Hypothalamus (tissue), 51 donors: ENCODE measurements at places on chromosomes 11 and 22.

DNA sequence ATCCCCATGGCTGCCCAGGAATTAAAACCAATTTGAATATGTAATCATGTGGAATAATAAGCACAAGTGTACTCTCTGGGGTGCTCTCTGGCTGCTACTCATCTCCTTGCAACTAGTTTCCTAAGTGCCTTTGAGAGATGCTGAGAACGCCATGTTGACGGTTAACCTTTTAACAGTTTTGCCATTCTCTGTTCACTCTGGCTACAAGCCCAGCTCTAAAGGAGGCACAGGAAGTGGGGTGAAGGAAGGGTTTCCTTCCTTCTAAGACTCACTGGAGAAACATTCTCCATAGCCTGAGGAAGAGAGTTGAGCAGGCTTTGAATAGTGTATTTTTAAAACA, 122.0 kb upstream of the ZC3H12C start:
- DNase-seq, result no peak

- DNase-seq, result no peak
Observed at GRCh38 chr11:106468086-106468485, 390.6 kb downstream of the AASDHPPT start.

DNA sequence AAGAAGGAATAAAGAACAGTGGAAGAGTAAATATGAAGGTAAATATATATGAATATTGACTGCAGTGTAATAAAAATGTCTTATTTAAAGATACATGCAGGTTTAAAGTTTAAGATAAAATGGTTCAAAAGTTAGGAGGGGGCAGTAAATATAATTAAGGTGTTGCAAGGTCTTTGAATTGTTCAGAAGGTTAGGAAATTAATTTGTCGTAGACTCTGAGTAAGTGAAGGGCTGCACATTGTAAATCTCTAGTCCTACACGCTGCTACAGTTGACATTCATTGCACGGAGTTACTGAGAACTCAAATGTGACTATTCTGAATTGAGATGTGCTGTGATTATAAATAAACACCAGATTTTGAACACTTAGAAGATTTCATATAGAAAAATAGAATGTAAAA, 69.8 kb upstream of the PRODH start:
- DNase-seq, result no peak

- no peak for DNase-seq
Observed at GRCh38 chr22:33492210-33492651, 428.0 kb downstream of the LARGE1 start.

- no peak for DNase-seq
Observed at GRCh38 chr11:96199563-96200025, 143.4 kb downstream of the MAML2 start.

DNA sequence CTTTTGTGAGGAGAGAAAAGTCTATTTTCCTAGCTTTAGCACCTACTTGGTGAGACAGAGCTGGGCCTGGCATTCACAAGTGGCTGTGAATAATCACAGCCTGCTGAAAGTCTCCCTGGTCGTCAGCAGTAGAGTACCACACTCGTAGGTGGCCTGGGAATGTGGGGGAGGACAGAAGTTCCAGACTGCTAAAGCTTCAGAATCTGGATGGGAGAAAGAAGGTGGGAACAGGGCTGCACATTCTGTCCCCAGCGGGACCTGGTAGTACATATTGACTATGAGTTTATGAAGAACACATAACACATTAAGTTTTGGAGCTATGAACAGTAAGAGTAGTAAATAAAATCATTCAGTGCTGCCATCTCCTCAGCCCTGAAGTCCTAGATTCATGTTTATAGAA, 19.0 kb upstream of the LIMK2 start:
- no peak for DNase-seq

- no peak for DNase-seq
Observed at GRCh38 chr11:134138376-134138775, 69.5 kb downstream of the JAM3 start.

- DNase-seq, result no peak
Observed at GRCh38 chr11:132576706-132577105, 955.6 kb downstream of the OPCML start.

DNA sequence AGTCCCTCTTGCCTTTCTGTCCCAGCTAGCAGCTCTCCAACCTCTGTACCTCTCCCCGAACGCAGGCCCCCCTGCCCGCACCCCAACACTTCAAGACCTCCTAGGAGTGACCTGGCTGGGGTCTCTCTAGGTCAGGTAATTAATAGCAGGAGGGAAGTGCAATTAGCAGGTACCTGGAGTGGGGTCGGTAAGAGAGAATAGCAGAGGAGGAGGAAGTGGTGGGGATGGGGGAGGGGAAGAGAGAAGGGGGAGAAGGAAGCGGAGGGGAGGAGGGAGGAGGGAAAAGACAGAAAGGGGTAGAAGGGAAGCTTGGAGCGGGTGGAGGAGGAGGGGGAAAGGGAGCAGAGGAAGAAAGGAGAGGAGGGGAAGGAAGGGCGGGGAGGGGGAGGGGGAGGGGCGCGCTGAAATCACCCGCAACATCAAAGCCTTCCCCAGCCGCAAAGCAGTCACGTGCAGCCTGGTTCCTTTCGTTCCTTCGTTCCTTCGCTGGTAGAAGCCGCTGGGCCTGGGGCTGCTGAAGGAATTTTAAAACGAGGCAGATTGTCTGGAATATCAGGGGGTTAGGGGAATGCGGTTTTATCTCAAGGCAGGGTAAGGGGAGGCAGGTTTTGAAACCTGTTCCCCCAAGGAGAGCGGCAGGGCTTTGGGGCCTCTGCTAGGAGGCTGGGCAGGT, 29.3 kb upstream of the TCF20 start:
- DNase-seq, result no peak

DNA sequence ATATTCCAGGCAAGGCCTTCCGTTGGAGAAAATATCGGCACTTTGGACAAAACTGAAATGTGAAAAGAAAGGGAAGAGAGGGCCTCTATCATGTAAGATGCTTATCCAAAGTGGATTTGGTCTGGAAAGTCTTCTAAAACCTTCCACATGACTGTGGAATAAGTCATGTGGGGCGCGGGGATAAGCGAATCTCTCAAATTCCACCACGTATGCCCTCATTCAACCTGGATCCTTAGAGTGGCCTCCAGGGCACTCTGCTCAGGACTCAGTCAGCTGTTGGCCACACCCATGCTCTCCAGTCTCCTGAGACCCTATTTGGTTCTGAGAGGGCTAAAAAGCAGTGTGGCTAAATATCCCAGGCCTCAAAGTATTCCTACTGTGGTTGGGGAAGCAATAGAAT, 2.0 kb upstream of the TIMP3 start:
- no peak for DNase-seq

DNA sequence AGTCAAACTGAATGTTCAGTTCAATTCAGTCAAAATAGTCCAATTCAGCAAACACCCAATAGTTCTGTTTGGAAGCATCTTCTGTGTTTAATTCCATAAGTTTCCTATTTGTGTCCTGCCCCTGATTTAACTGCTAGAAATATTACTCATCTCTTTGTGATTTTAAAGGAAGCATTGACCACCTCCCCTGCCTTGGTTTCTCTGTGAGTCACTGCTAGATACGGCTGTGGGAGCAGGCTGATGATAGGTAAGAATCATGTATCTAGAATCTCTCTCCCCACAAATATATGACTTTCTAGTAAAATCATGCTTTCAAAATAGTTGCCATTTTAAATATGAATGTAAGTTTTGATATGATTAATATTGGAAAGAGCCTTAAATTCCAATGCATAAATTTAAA, 888.5 kb downstream of the NTM start:
- DNase-seq, result no peak

- no peak for DNase-seq
Observed at GRCh38 chr11:16815047-16815767, 76.8 kb downstream of the C11orf58 start.

DNA sequence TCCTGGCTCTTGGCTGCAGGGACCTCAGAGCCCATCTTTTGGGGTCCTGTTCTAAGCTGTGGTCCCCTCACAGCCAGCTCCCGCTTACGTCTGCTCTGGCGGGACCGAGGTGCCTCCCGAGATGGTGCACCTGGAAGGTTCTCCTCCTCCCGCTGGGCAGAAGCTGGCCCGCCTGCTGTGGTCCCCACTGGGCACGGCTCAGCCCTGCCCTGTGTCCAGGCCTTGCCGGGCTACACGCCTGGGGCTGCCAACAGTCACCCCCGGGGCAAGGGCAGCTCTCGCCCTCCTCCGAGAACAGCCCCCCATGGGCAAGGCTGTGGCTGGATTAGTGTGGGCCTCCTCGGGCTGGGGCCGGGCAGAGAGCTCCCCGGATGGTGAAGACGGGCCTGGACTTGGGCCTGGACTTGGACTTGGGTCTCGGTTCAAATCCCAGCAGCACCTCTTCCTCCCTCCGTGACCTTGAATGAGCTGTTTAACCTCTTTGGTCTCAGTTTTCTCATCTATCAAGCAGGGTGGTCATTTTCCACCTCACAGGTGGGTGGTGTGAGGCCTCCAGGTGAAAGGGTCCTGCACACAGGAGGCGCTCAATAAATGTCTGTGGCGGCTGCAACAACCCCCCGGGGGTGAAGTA, 998 bp downstream of the BAIAP2L2 start:
- DNase-seq, result no peak

DNA sequence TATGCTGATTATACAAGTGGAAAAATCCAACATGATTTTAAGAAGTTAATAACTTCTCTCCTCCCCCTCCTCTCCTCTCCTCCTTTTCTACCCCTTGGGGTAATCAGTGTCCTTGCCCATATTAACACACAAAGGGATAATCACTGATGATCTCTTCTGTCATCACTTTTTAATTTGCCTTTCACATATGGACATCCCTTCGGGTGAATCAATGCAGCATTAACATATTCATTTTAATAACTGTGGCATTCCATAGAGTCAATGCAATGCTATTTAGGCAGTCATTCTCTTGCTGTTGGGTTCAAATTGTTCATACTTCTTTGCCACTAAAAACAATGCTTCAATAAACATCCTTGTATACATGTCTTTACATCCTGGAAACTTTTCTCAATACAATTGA, 42.9 kb upstream of the GLYATL2 start:
- DNase-seq, result no peak

- DNase-seq, result no peak
Observed at GRCh38 chr22:24331468-24332440, 61.1 kb downstream of the SPECC1L start.

DNA sequence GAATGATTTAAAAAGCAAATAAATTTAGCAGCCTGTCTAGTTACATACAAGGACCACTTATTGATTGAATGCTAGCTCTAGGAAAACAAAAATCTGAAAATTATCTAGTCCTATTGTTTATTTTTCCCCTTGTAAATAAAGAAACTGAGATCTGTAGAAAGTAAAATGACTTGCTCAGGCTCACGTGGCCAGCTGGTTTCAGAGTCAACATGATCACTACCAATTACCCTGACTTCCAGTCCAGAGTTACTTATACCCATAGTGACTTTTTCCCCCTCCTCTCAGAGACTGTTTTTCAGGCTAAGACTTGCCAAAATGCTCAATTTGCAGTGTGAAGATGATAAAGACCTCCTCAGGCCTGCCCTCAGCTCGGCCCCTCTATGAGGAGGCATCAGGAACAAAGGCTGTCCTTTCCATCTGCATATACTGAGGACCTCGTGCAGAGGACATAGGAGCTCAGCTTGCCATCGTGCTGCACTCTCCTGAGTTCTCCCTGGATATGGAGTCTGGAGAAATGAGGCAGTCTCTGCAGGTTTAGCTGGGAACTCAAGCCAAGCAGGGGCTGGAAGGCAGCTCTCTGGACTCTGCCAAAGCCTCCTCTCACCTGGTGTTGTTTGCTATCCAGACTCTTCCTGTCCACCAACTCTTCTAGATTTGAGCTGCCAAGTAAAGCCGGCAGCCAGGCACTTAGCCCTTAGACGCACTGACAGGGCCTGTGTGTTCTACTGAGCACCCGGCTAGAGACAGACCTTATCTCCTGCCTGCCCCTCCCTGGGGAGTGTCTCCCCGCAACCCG, 883.3 kb downstream of the NTM start:
- no peak for DNase-seq

- DNase-seq, result no peak
Observed at GRCh38 chr11:73963861-73964260, 13.0 kb downstream of the DNAJB13 start.

GRCh38 chr22:39985383-39986035, 9.2 kb upstream of the FAM83F start:
- DNase-seq, result no peak

GRCh38 chr22:32473388-32473952, 1.1 kb upstream of the FBXO7 start:
- DNase-seq, result no peak

- DNase-seq, result no peak
Observed at GRCh38 chr11:57681168-57681567, 13.3 kb downstream of the ZDHHC5 start.

DNA sequence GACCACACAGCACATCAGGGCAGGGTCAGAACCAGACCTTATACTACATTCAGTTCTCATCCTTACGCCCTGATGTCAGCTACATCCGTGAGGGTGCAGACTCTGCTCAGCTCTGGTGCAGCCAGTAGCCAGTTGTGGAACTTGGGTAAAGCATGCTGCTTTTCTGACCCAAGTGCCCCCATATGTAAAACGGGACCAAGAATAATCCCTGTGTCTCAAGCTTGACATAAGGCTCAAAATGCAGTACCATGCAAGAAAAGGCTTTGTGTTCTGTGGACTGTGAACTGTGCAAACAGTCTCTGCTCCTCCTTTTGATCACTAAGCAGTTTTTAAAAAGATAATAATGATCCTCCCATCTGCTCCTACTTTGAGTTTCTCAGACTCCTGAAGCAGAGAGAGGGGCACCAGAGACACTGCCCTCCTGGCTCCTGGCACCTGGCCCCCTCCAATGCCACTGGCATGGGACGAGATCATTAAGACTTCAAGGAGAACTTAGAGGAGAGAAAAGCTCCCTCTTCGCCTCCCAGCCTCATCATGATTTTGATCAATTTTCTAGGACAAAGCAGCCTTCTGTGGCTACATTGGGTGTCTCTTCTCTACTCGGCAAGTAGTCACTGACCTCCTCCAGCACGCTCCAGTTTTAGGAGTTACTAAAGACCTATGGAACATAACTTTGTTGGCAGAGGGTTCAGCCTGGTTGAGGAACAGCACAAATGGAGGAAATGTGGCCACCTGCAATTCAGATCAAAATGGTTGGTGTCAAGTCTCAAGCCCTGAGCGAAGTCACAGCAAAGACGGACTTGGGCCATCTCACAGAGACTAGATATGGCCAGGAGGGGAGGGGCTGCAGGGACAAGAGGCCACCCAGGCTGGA, 23.9 kb downstream of the IL10RA start:
- no peak for DNase-seq
